CD4-positive, alpha-beta T cell treated with Interleukin-2 at 100 ng/mL for 4 hours (primary cell): ENCODE measurements at places on chromosomes 2 and 18.

DNA sequence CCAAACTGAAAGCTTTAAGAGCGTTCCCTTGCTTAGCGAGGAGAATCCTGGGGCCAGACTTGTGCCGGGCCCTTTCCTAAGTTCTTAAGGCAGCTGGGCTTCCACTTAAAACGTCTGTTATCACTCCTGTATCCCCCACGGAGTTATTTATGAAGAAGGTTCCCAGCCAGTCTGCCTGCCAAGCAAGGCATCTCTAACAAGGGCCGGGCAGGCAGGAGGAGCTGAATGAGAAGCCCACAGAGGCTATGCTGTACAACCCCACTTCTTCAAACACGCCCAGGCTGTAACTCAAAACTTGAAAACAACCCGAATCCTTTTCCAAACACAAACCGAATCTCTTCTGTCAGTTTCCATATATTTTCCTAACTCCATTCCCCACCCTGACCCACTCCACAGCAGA, 39.0 kb upstream of the ZFP36L2 start:
- DNase-seq = no peak

DNA sequence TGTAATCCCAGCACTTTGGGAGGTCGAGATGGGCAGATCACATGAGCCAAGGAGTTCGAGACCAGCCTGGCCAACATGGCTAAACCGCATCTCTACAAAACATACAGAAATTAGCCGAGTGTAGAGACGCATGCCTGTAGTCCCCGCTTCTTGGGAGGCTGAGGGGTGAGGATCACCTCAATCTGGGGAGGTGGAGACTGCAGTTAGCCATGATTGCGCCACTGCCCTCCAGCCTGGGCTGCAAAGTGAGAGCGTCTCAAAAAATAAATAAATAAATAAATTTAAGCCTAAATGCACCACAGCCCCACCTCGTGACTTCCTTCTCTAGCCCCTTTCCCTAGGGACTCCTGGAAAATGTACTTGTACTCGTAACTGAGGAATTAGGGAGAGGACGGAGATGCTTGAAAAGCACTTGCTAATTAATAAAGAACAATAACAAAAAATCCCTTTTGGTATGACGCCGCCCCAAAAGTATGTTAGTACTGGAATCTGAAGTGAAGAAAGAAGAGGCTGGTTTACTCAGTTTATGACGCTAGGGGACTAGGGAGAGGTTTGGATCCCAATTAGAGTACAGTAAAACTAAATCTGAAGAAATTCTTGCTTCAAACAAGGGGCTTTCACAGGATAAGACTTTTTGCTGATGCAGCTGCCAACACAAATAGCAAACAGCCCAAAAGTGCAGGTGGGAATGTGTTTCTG, 887 bp upstream of the ZNF396 start:
- DNase-seq = no peak

DNA sequence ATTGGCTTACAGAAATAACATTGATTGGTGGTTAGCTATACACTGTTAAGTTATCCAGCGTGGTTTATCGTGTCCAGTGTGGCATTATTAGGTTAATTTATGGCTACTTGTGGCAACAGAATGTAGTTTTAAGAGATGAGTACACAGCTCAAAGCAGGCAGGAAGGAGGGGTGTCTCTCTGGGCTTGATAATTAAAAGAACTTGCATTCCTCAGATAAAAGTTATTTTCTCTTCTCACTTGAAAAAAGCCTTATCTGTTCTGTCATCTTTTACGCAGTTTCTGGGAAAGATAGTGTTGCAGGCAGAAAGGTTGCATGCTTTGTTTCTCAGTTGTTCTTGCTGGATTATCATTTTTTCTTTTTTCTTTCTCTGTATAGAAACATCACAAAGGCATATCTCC, 154.4 kb upstream of the COL3A1 start:
- DNase-seq = no peak

GRCh38 chr2:177541258-177541991, 148.9 kb downstream of the AGPS start:
- DNase-seq = no peak

DNA sequence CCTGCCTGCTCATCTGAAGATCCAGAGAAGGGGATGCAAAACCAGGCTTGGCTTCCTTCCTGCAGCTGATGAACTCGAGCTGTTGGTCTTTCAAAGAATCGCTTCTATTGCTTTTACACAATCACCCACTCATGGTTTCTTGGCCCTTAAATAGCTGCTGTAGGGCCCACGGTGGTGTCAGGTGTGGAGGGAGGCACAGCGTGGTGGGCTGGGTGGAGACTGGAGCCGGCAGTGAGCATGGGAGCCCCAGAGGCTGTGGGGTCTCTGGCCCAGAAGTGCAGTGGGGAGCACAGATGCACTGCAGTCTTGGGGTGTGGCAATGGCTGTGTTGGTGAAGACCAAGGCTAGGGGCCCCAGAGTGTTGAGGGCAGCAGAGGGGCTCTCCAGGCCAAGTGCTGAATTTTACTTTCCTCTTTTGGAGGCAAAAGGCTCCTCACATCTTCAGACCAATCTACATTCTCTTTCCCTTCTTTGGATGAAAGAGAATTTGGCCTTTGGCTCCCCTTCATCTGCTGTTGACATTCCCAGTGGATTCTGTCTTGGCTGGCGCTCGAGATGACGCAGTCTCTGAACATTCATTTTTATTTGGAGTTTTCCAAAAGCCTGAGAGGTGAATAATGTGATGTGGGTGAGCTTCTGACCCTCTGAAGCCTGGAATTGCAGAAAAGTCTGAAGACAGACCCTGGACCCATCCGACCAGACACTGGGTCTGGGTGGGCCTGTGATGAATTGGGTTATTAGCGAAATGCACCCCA, 70.1 kb upstream of the ASB18 start:
- no peak for DNase-seq

GRCh38 chr18:27685807-27686412, 491.0 kb downstream of the CDH2 start:
- no peak for DNase-seq

DNA sequence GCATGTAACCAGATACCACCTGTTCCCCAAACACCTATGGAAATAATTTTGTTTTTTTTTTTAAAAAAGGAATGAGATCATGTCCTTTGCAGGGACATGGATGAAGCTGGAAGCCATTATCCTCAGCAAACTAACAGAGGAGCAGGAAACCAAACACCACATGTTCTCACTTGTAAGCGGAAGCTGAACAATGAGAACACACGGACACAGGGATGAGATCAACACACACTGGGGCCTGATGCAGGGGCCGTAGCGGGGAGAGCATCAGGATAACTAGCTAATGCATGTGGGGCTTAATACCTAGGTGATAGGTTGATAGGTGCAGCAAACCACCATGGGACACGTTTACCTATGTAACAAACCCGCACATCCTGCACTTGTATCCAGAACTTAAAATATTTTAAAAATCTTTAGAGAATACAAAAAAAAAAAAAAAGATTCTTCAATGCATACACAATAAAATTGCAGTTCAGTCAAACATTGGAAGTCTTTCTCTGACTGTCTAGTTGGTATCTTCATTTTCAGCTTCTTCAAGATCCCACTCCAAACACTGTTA, 11.6 kb upstream of the CASP10 start:
- DNase-seq = no peak

GRCh38 chr18:9437021-9437437, 38.3 kb upstream of the RALBP1 start:
- no peak for DNase-seq

- no peak for DNase-seq
These were observed 74.5 kb downstream of the SPATS2L start for GRCh38 chr2:200380833-200381542.

GRCh38 chr18:74436158-74436769, 20.8 kb downstream of the DIPK1C start:
- DNase-seq = no peak

GRCh38 chr2:228369400-228370031, 188.0 kb upstream of the SPHKAP start:
- no peak for DNase-seq
